ENCODE measurements at places on chromosomes 4 and X. TPM values are rescaled to one million over a fixed set of nuclear protein-coding genes. Genes with fewer than 3 reads are reported as not detected.

Gene HTR2C
- not detected for total RNA-seq

Gene EDNRA
- total RNA-seq = not detected

Gene MTHFD2L
- total RNA-seq = 6.5 TPM

DNA sequence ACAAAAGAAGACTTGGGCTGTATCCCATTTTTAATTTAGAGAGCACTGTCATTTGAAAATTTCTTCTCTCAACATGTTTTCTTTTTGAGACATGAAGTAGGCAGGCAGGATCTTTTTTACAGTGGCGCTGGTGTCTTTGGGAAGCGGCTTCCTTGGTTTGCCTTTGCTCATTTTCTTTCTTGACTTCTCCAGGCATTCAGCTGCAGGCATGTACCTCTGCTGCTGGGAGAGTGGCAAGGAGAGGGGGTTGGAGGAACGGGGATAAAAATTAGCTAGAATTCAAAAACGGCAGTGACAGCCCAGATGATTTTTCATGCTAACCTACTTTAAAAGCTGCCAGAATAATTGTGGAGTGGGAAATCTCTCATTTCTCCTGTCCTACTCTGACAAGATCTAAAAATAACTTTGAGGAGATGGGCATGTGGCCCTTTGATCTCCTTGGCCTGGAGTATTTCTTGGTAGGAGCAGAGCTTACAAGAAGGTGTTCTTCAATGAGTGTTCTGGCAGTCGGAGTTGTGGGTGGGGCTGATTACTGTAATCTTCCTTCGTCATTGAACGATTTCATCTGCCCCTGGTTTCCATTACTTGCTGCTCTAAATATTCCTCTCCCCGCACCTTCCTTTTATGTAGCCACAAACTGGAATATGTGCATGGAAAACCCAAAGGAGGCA, 54.8 kb downstream of the TBL1X start:
- no peak overlapping the region for H3K27ac ChIP-seq
- no peaks in the 10 kb centered on the region for H3K27me3 ChIP-seq
- H3K4me3 ChIP-seq = no peak overlapping the region
- H3K36me3 ChIP-seq = no peaks in the 10 kb centered on the region

Gene MAGEC3
- total RNA-seq = not detected

Gene RAI2
- 0.39 TPM for total RNA-seq

GRCh38 chr4:165359506-165359905, 19.3 kb upstream of the CPE start:
- no peaks in the 10 kb centered on the region for H3K4me1 ChIP-seq
- H3K4me3 ChIP-seq = no peak overlapping the region
- DNase-seq = no peak

Gene MAGEB4
- not detected for total RNA-seq

Gene SPANXN4
- not detected for total RNA-seq

Gene DCX
- total RNA-seq = not detected

Gene KLHL13
- 0.39 TPM for total RNA-seq

DNA sequence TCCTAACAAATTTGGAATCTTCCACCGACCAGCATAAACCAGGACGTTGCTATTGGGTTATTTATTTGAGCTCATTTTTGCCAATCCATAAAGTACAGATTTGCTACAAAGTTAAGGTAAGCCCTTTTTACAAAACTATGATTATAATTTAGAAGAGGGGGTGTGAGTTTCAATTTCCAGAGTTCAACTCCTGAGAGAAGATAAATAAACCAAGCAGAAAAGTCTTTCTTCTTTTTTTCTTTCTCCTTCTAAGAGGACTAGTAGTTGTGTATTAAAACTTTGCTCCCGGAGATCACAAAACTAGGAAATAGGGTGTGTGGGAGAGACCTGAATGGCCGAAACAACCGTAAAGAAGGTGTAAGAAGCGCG, 2.6 kb downstream of the PITX2 start:
- DNase-seq = no peak
- H3K27ac ChIP-seq = no peak overlapping the region
- no peak overlapping the region for H3K4me3 ChIP-seq
- peaks cover 14% of the 10 kb centered on the region for H3K36me3 ChIP-seq

GRCh38 chr4:89425023-89425422, 117.4 kb upstream of the GPRIN3 start:
- no peak for DNase-seq
- H3K36me3 ChIP-seq = no peaks in the 10 kb centered on the region
- H3K27me3 ChIP-seq = no peaks in the 10 kb centered on the region
- H3K27ac ChIP-seq = no peak overlapping the region
- H3K4me1 ChIP-seq = peaks cover 3% of the 10 kb centered on the region

DNA sequence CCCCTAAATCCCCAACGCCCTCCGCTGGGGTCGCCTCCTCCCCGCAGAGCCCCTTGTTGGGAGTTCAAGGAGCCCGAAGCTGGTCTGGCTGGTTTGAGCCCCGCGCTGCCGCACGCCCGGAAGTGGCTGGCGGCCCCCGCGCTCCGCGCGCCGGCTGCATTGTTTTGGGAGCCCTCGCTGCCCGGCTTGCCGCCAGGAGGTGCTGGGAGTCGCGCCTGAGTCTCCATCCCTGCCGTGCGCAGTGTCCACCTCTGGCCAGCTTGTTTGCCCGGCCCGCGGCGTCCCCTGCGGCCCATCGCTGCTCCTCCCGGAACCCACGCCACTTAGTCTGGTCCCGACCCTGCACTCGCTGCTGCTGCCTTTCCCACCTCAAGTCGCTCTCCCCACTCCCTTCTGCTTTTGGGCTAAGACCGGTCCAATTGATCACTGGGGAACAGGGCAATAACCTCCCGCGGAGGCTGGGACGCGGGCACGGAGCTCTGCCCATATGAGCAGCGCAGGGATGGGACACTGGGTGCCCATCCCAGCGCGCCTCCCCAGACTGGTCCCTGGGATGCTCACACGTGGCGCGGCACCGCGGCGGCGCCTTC, 2.2 kb upstream of the SFRP2 start:
- H3K4me3 ChIP-seq = peak overlapping the region; percentile 63
- H3K36me3 ChIP-seq = no peaks in the 10 kb centered on the region
- DNase-seq = peak; percentile 53

DNA sequence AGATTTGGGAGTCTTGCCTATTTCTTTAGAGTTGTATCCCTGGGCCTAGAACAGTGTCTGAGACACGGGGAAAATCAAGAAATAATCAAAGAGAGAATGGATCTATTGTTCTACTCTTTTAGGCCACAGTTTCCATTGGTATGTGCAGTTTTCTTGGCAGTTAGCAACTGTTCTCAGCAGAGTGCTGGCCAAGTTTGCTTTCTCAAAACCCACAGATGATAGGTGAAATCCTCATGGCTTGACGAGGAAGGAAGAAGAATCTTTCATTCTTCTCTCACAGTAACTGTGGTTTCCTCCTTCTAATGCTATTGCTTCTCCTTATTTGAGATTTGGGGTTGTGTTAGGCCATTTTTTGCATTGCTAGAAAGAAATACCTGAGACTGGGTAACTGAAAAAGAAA, 42.2 kb downstream of the AGA start:
- peaks cover 36% of the 10 kb centered on the region for H3K4me1 ChIP-seq
- H3K4me3 ChIP-seq = no peak overlapping the region
- no peak for DNase-seq

GRCh38 chr4:136935305-136935704, 597.0 kb downstream of the PCDH18 start:
- no peaks in the 10 kb centered on the region for H3K36me3 ChIP-seq
- no peak overlapping the region for H3K27ac ChIP-seq
- H3K4me3 ChIP-seq = no peak overlapping the region
- H3K4me1 ChIP-seq = no peaks in the 10 kb centered on the region

GRCh38 chr4:190020790-190021717, 6.0 kb downstream of the FRG2 start:
- peaks cover 46% of the 10 kb centered on the region for H3K27me3 ChIP-seq
- no peak overlapping the region for H3K27ac ChIP-seq
- DNase-seq = peak; percentile 49
- peaks cover 32% of the 10 kb centered on the region for H3K4me1 ChIP-seq
- peak overlapping the region; percentile 68 for H3K4me3 ChIP-seq

DNA sequence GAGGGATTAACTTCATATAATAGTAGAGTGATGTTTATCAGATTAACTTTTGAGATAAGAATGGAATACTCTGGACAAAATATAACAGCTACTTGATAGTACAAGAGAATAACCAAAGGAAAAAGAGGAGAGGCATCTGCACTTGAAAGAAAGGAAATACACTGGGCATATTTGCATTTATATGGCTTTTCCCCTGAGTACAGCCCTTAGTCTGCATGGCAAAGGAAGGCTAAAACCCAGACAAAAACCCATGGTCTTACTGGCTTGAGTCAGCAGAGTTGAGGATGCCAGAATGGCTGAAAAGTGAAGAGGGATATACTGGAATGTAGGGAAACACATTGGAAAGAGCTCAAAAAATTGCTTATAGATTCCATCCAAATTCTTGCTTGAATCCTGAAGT, 101.6 kb downstream of the COL4A5 start:
- no peak overlapping the region for H3K4me3 ChIP-seq
- H3K27me3 ChIP-seq = no peaks in the 10 kb centered on the region
- no peaks in the 10 kb centered on the region for H3K36me3 ChIP-seq
- no peak for DNase-seq
- H3K27ac ChIP-seq = no peak overlapping the region

Gene ARAP2
- 49.3 TPM for total RNA-seq

Gene BTC
- total RNA-seq = not detected

- H3K27ac ChIP-seq = peak overlapping the region; percentile 98
- H3K4me1 ChIP-seq = peaks cover 67% of the 10 kb centered on the region
- no peaks in the 10 kb centered on the region for H3K27me3 ChIP-seq
- H3K4me3 ChIP-seq = peak overlapping the region; percentile 60
- peak; percentile 63 for DNase-seq
Measured at GRCh38 chrX:19840899-19841648, 46.3 kb downstream of the SH3KBP1 start.

Gene TCEAL2
- total RNA-seq = 0.40 TPM

- DNase-seq = no peak
- no peaks in the 10 kb centered on the region for H3K27me3 ChIP-seq
- H3K36me3 ChIP-seq = no peaks in the 10 kb centered on the region
- H3K27ac ChIP-seq = no peak within 1 kb of the TSS
Measured at GRCh38 chrX:101219116-101219863, at the start of gene DRP2. Gene DRP2, plus strand, starts transcription at chrX:101219786. Its CDS starts 11,862 bp downstream, at chrX:101231648.

- no peak overlapping the region for H3K27ac ChIP-seq
- no peaks in the 10 kb centered on the region for H3K4me1 ChIP-seq
- DNase-seq = no peak
- no peaks in the 10 kb centered on the region for H3K36me3 ChIP-seq
- H3K27me3 ChIP-seq = peaks cover 1% of the 10 kb centered on the region
- no peak overlapping the region for H3K4me3 ChIP-seq
Measured at GRCh38 chr4:142778900-142779299, 67.2 kb downstream of the INPP4B start.
